CD4-positive, alpha-beta T cell treated with Interleukin-17A for 4 hours (primary cell): ENCODE measurements at places on chromosomes 3 and 15.

GRCh38 chr3:120678331-120678947, 3.6 kb downstream of the HGD start:
- no peak for DNase-seq

GRCh38 chr3:125967156-125967555, 1.8 kb upstream of the ROPN1B start:
- no peak for DNase-seq

DNA sequence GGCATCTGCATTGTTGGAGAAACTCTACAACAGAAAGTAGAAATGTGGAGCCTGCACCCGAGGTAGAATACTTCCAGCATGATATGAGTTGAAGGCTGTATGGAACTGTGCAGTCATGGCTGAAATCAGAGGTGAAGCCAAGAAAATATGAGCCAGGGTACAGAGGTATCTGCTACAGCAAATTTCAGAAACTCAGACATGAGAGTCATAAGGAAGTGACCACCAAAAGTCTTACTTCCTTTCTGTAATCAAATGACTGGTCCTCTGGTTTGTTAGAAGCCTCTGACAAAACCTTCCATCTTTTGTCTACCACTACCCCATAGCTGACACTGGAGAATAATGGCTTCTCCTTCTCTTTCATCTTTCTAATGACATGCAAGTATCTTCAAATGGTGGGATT, 159.4 kb downstream of the TMEM108 start:
- DNase-seq: no peak

- DNase-seq: no peak
Measured at GRCh38 chr15:72284781-72285180, 12.4 kb upstream of the PARP6 start.

DNA sequence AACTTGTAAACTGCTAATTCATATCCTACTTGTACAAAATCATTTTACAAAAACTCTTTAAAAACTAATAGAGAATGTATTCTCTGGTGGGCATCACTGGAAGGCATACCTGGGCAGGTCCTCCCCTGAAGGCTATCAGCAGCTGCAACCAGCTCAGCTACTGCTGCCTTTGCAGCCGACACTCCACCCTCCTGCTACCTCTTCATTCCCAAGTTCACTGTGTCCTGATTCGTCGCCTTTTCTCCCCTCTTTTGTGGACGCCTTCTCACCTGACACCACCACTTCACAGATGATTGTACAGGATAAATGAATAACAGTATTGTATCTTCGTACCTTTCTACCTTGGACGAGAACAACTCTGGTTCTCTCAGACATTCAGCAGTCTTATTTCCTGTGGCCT, 28.9 kb downstream of the B4GALT4 start:
- DNase-seq: no peak

GRCh38 chr15:100997442-100997841, 78.3 kb downstream of the LRRK1 start:
- DNase-seq: no peak

DNA sequence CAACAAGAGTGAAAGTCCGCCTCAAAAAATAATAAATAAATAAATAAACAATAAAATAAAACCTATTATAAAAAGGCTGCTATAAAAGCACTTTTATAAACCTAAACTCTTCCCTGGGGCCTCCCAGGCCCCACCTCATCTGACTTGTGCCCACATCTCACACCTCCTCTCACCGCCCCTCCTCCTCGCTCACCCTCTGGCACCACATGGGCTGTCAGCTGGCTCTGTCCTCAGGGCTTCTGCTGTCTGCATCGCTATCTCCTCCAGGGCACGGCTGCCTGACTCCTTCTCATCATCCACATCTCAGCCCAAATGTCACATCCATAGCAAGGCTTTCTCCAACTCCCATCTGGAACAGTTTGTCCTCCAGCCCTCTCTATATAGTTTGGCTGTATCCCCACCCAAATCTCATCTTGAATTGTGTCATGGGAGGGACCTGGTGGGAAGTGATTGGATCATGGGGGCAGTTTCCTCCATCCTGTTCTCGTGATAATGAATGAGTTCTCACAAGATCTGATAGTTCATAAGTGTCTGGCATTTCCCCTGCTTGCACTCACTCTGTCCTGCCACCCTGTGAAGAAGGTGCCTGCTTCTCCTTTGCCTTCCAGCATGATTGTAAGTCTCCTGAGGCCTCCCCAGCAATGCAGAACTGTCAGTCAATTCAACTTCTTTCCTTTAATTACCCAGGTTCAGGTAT, 8.8 kb upstream of the SH3BP5 start:
- no peak for DNase-seq

DNA sequence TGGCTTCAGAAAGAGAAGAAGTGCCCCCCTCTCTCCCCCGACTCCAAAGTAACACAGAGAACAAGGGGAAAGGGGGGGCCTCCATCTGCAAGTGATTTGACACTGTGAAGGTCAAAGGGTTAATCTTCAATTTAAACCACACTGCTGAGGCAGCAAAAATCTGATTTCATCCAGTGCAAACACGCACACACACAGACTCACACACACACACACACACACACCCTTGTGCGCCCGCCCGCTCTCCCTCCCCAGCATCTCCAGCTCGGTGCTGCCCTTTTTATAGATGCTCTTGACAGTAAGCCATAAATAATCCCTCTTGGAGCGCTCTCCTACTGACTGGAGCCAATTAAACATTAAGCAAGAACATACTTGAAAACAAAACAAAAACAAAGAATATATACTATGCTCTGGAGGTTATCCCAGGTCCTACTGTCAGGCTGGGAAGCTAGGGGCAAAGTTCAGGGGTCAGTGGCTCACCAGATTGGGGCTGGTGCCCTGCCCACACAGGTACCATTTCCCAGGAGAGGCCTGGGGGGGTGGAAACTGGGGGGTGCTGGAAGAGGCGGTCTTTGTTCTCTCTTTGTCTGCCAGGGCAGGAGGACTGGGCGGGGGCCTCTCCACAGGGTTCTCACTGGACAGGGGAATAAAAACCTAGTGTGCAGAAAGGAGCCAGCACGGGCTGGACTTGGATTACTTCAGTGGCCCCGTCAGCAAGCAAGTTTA, 16.3 kb downstream of the BMF start:
- no peak for DNase-seq

- DNase-seq: no peak
Measured at GRCh38 chr3:123193448-123194101, 8.2 kb upstream of the SEC22A start.

DNA sequence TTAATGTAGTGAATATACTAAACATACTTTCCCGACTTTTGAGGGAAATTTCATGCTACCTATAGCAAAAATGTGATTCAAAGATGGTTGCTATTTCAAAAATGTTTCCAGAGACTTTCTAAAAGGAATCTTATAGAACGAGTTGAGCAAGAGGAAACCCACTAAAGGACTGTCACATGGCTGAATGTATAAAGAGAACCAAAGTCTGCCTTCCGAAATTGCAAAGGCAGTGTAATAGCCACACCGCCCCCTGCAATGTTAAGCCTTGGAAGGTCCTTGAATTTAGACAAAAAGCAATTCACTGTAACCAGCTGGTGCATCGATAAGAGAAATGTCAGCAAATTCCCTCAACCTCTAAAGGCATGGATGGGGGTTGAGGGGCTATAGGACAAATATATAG, 142.8 kb downstream of the CHL1 start:
- no peak for DNase-seq

GRCh38 chr3:50230104-50230793, 5.8 kb upstream of the GNAI2 start:
- no peak for DNase-seq

- no peak for DNase-seq
Measured at GRCh38 chr3:64160000-64160695, 65.1 kb downstream of the PRICKLE2 start.

DNA sequence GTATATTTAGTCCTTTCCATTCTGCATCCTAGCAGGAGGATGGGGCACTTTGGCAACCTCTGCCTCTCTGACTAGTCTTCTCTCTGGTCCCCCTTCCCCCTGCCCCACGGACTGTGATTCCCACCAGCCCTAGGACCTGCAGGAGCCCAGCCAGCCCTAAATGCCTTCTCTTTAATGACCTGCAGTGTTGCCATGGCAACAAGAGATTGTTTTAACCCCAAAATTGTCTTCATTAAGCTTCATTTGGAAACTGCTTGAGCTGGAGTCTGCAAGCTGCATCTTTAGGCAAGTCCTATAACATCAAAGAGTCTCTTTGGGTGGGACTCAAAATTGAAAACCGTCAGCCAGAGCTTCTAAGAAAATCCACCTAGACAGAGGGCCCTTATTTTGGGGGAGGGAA, 59.7 kb upstream of the ANKRD34C start:
- no peak for DNase-seq

GRCh38 chr3:169527507-169527906, 136.0 kb downstream of the MECOM start:
- DNase-seq: no peak

DNA sequence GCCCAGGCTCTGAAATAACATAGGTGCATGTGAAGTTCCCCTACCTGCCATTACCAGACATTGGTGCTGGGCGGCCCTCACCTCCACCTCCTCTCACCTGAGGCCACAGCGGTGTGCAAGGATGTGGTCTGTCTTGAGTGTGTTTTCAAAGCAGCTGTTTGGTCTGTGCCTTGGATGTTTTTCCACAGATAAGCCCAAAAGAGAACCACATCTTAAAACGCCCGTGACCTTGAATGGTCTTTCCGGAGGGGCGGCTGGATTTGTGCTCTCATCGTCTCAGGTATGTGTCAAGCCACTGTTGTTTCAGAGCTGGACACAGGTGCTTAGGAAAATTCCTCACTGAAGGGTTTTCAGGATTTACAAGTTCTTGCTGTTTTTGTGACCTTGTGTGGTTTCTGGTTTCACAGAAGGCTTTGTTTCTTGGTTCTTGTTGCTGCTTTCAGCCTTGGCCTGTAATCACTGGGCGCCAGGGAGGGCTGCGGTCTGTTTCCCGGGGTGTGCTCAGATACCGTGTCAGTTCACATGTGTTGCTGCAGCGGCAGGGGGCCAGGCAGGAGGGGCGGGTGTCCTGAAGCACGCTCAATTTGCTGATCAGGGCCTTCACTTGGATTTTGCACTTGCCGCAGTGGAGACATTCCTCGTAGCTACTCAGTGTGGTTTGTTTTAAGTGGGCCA, 128.4 kb downstream of the IGF1R start:
- peak; percentile 37 for DNase-seq

GRCh38 chr3:192332386-192333291, 394.7 kb downstream of the FGF12 start:
- no peak for DNase-seq

DNA sequence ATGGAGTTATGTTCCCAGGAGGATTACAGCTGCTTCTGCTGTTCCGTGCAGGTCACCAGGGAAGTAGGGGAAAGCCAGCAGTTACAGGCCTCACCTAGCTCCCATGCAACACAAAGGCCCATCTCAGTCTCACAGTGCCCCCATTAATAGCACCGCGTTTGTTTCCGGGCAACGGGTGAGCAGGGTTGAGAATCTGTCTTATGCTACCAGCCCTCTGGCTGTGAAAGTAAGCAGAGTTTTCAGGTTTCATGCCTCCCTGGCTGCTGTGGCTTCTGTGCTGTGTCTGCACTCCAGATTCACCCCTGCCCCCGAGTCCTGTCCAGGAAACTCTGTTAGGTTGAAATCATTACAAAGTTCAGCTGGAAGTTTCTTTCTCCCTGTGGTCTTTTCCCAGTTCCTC, 254.4 kb upstream of the GPR149 start:
- no peak for DNase-seq

DNA sequence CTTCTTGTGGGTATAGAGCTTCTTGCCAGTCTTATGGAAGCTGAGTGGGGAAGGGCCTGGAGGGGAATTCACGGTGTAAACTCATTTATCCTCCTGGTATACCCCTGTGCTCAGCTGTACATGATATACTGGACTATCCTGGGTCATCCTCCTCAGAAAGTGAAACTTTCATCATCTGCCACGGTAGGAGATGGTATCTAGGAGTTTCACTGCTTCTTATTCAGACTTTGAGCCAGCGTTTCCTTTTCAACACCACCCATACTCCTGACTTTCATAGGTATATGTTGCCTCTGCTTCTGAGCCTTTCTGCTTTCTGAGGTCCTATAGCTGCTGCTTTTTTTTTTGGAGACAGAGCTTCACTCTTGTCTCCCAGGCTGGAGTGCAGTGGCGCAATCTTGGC, 15.6 kb downstream of the SENP5 start:
- no peak for DNase-seq

GRCh38 chr3:42439261-42440115, 29.1 kb upstream of the LYZL4 start:
- no peak for DNase-seq

DNA sequence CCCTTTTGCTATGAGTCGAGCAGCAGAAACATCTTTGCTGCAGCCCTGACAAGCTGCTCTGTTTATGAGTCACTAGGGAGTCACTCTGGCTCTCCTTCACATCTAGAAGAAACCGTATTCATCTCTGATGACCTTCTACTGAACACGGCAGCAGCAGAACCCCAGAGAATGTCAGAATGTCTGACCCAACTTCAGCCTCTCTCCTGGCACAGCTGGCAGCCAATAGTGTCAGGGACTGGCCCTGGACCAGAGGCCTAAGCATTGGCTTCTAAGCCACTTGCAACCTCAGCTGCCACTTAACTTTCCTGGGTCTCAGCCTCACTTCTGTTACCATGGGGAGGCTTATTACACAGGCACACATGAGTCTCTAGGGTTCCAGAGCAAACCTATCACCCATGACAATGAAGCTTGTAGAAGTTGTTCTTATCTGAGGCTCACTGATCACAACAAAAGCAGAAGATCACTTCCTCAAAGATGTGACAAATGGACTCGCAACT, 184.1 kb upstream of the TLE3 start:
- DNase-seq: no peak

GRCh38 chr3:150394606-150395005, 13.5 kb upstream of the TSC22D2 start:
- no peak for DNase-seq

DNA sequence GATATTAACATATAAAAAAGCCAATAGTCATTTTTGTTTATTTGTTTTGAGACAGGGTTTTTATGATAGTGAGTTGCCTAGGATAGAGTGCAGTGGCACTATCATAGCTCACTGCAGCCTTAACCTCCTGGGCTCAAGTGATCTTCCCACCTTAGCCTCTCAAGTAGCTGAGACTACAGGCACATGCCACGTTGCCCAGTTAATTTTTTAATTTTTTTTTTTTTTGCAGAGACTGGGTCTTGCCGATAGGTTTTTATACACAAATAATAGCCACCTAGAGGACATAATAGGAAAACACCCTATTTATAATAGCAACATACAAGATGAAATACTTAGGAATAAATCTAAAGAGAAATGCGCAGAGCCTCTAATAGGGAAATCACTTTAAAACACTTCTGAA, 13.3 kb downstream of the EIF3J start:
- no peak for DNase-seq

DNA sequence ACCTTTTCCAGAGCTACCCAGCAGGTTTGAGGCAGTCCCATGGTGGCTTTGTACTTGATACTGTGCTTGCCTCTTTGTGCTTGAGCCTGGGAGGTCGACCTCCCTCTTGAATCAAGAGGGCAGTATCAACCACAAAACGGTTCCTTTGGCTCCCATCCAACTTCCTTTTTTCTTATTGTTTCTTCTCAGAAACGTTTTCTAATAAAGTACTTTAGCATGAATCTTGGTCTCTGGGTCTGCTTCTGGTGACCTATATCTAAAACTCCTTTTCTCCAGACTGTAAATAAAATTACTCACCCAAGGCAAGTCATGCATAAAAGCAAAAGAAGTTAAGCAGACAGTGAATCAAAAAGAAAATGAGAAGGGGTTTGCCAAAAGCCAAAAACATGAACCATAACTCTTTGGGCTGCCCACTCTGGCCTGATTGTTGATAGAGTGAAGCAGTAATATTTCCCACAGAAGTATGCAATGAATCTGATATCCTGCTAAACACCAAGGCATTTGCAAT, 112.2 kb upstream of the SLC4A7 start:
- peak; percentile 6 for DNase-seq

- no peak for DNase-seq
Measured at GRCh38 chr3:159265705-159266104, 463.9 kb downstream of the MFSD1 start.

- no peak for DNase-seq
Measured at GRCh38 chr3:105355408-105356061, 11.2 kb upstream of the ALCAM start.
